ENCODE measurements at places on chromosomes 3 and 15. TPM values are rescaled to one million over a fixed set of nuclear protein-coding genes. Genes with fewer than 3 reads are reported as not detected.

Gene CPA3
- total RNA-seq, result not detected

Gene ATP13A5
- not detected for total RNA-seq

Gene TMEM266
- 0.09 TPM for total RNA-seq

Gene PROS1
- total RNA-seq, result 19.2 TPM

Gene THUMPD3
- 64.0 TPM for total RNA-seq

Gene TRIM71
- total RNA-seq, result not detected

Gene GOLGA6L7
- total RNA-seq, result not detected

Gene ERC2
- not detected for total RNA-seq

Gene SPESP1
- 3.2 TPM for total RNA-seq

Gene SLC12A8
- 79.0 TPM for total RNA-seq

Gene VGLL3
- total RNA-seq, result 33.4 TPM

Gene IL12A
- 0.43 TPM for total RNA-seq

Gene LSMEM2
- total RNA-seq, result not detected

Gene SNX33
- 13.5 TPM for total RNA-seq

Gene IQCF5
- total RNA-seq, result not detected

Gene CLDN16
- under 0.01 TPM for total RNA-seq

Gene SLC22A13
- total RNA-seq, result 0.28 TPM

Gene GOLGA6L4
- total RNA-seq, result 0.37 TPM

Gene DOCK3
- total RNA-seq, result 0.09 TPM

Gene CD200
- total RNA-seq, result 4.0 TPM

Gene CPNE9
- total RNA-seq, result not detected

Gene ADAM10
- total RNA-seq, result 145 TPM

Gene GOLGA8J
- not detected for total RNA-seq

Gene GRK7
- not detected for total RNA-seq

Gene TBC1D21
- total RNA-seq, result not detected

Gene HAUS2
- total RNA-seq, result 21.6 TPM

Gene A4GNT
- not detected for total RNA-seq

Gene ADGRG7
- total RNA-seq, result not detected

Gene GPR62
- total RNA-seq, result 0.09 TPM

Gene RPL4
- 1,908 TPM for total RNA-seq

Gene CCR2
- total RNA-seq, result not detected

Gene SFMBT1
- total RNA-seq, result 6.7 TPM

Gene HRG
- under 0.01 TPM for total RNA-seq

Gene SUSD5
- total RNA-seq, result 3.6 TPM

Gene REC114
- not detected for total RNA-seq

Gene SEC11A
- 301 TPM for total RNA-seq

Gene ZNF197
- total RNA-seq, result 17.5 TPM
